ENCODE measurements at places on chromosomes 7 and 10.
A peak's percentile ranks its signal among the peaks of the same experiment; 100 is the strongest.

- DNase-seq, result no peak
Observed at GRCh38 chr7:111568870-111569462, 6.7 kb upstream of the IMMP2L start.

DNA sequence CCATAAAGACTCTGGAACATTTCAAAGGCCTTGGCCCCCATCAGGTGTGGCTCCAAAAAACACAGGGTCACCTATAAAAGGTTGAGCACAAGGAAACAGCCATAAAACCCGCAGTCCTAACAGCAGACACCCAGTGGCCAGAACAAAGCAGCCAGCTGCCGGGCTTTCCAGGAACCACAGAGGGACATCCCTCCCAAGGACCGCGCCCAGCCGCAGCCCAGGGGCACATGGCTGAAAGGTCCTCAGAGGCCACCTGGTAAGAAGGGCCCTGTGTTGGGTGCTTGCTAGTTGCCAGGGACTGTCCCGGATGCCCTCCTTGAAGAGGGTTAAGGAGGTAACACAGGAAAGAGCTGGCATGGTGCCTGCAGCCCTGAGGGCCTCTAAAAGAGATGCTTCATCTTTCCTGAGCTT is 32.7 kb downstream of the KCNMA1 start:
- no peak for DNase-seq

- no peak for DNase-seq
Observed at GRCh38 chr7:113487925-113488731, 369.8 kb upstream of the SMIM30 start.

GRCh38 chr10:124225029-124225466 is 131.7 kb upstream of the CHST15 start:
- DNase-seq, result no peak

DNA sequence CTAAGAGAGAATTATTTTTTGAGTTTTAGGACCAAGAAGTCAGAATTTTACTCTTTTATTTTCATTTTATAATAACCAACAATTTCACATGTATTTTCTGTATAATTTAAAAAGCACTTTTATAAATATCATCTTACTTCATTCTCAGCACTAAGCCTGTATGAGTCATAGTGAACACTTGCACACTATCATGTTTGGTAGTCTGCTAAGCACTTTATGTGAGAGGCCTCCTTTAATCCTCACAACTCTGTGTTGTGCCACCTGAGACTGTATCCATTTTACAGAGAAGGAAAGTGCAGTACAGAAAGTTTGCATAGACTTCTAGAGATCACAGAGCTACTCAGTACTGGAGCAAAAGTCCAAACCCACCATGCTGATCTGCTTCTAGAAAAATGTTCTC is 939.6 kb downstream of the NRG3 start:
- DNase-seq, result no peak

DNA sequence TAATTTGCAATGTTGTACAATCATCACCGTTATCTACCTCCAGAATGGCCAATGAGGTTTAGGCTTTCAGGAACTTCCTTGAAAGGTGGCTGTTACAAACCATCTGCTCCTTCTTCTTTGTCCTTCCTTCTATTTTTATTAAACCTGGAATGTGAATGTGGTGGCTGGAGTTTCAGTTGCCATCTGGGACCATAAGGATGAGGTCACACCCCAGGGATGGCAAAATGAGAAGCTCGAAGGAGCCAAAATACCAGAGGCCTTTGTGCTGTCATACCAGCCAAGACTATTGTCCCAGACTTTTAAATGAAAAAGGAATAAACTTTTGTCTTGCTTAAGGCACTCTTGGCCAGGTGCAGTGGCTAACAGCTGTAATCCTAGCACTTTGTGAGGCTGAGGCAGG is 30.9 kb upstream of the LMTK2 start:
- no peak for DNase-seq

- DNase-seq, result no peak
Observed at GRCh38 chr10:13115832-13116803, 16.2 kb downstream of the OPTN start.

DNA sequence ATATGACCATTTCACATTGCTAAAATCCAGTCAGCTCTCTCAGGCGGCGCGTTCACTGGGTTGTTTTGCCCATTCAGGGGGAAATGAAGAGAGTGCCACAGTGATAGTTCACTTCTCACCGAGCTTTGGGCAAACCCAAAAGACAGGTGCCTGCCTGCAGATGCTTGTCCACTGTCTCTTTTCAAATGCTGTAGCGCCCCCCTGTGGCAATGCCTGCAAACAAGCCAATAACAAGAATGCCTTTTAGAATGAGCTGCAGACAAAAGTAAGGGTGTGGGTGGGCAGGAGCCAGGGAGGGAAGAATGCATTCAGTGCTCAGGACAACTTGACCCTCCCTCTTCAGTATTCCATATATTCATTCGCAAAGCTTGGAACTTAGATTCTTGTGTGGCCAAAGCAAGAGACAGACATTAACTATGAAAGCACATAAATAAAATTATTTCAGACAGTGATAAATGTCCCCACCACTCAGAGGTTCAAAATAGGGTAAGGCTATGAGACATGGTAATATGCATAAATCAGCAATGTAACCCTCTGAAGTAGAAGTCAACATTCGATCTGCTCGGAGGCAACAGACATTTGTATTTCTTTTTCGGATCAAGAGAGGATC is 86.9 kb downstream of the JAZF1 start:
- DNase-seq, result peak; percentile 32

DNA sequence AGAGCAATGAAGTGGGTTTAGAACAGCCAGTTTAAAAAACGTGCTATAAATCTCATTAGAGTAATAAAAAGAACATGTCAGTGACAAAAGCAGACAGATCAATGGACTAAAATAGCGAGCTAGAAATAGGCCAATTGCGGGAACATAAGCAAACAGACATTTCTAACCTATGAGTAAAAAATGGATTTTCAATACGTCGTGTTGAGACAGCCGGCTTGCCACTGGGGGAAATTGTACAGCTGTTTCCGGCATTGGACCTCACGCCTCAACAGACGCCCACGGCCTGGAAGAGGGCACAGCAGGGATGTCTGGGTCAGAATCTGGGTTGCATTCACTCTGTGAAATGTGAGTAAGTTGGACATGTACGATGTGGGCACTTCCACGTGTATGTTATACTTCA is 92.9 kb downstream of the SVOPL start:
- DNase-seq, result no peak

GRCh38 chr7:128731184-128731583 is 8.0 kb upstream of the CALU start:
- DNase-seq, result no peak

- DNase-seq, result no peak
Observed at GRCh38 chr7:31123726-31124125, 71.6 kb downstream of the ADCYAP1R1 start.

DNA sequence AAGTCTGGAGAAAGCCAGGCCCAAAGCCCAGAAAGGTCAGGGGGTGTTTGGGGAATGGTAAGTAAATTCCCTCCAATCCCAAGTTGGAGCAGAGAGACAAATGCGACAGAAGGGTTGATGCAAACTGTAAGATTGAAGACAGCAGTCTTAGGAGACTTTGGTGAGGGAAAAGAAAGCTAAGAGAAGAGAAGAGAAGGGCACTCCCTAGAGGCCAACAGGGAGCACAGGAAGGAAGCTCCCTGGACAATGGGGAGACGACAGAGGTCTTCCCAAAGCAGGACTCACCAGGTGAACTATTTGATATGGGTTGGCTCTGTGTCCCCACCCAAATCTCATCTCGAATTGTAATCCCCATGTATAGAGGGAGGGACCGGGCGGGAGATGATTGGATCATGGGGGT is 151.5 kb downstream of the KIF20B start:
- no peak for DNase-seq

DNA sequence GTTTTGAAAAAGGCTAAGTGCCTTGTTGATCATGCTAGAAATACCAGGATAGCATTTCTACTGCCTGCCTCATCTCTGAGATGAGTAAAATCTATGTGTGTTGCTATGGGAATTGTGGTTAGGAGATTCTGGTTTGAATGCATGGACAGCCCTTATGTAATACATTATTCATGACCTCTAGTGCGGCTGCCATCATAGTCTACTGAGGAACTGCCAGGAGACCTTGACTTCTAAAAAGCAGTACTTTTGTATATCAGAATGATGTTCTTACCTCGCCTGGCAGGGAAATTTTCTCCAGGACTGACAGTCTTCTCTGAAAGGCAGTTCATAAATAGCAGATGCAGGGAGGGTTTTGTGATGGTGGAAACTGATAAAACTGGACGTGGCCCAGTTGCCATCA is 248.5 kb downstream of the NSUN6 start:
- DNase-seq, result no peak

DNA sequence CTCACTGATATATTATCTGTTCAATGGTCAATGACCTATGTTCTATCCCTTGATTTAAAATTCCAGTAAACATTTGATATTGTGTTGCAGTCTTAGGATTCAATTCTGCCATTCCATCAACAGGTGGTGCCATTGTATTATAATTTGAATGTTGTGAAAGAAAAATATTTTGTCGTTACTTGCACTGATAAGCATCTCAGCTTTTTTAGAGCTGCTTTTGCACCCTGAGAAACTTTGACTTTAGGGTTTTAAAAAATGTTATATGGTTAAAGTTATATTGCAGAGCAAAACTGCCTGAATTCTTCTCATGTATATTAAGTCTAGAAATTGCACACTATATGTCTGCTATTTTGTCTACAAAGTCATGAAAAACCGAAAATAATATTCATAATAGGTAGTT is 18.8 kb upstream of the MINDY3 start:
- DNase-seq, result no peak

DNA sequence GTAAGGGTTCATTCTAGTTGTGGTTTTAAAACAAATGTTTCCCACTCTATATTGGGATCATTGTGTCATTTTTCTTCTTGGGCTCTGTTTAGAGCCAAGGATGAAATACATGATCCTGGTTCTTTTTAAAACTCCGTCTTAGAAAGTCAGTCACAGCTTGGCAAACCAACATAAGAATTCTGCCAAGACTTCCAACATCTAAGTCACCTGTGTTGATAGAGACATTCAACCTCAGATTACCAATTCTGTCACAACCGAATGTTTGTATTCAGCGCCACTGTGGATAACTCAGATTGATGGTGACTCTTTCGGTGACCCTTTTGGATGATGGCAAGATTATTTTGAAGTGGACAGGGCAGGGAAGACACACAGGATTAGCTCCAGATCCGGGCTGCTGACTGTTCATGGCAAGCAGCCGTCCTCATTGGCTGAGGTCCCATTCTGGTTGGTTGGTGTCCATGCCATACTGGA is 255.4 kb downstream of the ARHGAP21 start:
- DNase-seq, result no peak

GRCh38 chr10:43203448-43204041 is 63.3 kb downstream of the RASGEF1A start:
- no peak for DNase-seq

DNA sequence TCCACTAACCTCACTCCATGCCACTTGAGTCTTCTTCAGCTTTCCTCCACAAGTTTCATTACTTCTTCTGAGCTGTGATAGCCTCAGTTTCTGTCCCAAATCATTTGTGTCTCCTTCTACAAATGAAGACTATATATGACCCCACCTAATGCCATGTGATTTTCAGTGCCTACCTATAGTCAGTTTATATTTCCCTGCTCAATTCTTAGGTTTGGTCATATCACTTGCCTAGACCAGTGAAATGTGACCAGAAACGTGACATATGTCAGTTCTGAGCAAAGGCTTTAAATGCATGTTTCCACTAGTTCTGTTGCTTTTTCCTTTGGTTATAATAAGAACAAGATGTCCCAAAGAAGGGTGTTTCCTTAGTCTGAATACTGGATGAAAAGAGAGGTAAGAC is 24.6 kb upstream of the REEP3 start:
- DNase-seq, result no peak

DNA sequence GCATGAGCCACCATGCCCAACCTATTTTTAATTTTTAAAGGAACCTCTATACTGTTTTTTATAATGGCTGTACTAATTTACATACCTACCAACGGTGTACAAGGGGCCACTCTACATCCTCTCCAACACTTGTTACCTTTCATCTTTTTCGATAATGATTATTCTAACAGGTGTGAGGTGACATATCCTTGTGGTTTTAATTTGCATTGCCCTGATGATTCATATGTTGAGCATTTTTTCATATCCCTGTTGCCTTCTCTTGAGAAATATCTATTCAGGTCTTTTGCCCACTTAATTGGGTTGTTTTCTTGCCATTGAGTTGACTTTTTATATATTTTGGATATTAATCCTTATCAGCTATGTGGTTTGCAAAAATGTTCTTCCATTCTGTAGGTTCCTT is 167.0 kb downstream of the CTTNBP2 start:
- no peak for DNase-seq

GRCh38 chr10:127943336-127943910 is 36.5 kb downstream of the PTPRE start:
- no peak for DNase-seq

DNA sequence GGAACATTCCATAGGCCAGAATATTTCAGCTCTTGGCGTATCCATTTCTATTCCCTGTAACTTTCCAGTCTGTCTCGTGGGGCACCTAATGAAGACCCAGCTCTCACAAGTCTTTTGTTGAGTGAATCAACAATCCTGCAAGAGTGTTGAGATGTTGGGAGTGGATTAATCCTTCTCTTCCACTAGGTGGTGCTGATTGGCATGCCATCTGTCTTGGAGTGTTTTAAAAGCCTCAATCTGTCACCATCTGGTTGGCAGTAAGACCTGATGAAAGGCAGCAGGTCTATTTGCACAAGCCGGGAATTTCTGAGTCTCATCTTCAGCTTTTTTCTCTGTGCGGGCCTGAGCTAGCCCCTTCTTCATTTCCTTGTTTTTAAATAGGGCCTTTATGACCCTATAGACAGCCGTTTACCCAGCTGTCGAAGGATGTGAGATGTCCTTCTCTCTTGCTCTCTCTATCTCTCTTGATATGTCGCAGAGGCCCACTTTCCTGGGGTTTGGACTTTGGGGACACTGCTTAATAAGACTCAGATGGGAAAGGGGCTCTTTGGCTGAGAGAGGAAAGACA is 180.5 kb downstream of the ZNF365 start:
- DNase-seq, result no peak

- no peak for DNase-seq
Observed at GRCh38 chr7:152513861-152514770, 78.3 kb upstream of the KMT2C start.

DNA sequence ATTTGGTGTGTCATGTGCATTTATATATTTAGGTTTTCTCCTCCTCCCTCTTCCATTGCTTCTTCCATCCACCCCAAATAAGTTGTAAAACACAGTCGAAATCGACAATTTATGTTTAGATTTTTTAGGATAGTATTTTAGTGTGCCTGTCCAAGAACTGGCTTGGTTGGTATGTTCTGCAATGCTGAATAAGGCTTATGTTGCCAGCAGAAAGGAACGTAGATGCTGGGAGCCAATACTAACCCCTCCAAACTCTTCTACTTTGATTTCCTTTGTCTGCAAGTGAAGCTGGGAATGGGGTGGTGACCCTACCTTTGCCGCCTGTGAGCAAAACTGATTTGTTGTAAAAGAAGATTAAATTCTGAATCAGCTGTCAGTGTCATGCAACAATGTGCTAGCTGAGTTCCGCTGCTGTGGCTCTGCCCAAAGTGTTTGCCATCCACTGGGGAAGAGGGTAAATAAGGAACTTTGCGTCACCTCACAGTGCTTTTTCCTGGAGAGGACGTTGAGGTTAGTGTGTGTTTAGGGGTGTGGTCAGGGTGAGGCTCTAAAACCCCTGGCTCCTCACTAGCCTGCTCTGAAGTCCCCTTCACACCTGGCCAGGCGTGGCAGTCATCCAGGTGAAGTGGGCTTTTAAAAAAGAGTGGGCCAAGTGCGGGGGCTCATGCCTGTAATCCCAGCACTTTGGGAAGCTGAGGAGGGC is 44.4 kb downstream of the TACC2 start:
- DNase-seq, result no peak
